HuH-7 (cell line): ENCODE measurements at places on chromosomes 12 and 14.
A peak's percentile ranks its signal among the peaks of the same experiment; 100 is the strongest.

DNA sequence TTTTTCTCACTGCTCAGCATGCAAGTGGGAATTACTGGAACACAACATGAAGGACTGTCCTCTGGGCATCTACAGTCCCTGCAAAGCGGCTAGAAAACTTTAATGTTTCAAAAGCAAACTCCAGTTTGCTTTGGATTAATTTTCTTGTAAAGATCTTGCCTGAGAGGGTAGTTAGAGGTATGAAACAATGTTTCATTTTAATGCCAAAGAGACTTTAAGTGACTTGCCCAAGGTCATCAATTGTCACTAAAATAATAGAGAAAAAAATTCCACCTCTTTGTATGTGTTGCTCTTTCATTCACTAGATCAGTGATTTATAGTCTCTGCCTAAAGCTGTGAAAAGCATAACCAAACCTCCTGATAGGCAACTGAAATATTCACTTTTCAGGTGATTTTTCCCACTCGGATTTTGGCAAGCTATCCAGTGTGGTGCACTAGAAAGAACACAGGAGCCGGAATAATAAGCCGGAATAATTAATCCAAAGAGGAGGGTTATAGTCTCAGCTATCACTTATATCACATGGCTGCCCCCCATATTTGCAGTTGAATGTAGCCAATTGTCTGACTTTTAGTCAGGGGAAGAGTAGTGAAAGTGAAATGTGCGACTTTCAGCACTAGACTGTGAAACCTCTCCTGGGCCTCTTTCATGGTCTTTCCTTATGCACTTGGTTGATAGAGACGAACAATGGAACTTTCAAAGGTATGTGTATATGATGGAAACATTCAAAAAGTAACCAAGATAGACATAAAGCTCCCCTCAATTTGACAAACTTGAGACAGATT, 107.7 kb downstream of the SLC6A15 start:
- DNase-seq = no peak

GRCh38 chr14:31271648-31272047, 64.1 kb upstream of the HECTD1 start:
- DNase-seq = no peak

GRCh38 chr14:105924951-105925591, 398.7 kb downstream of the TMEM121 start:
- no peak for DNase-seq

DNA sequence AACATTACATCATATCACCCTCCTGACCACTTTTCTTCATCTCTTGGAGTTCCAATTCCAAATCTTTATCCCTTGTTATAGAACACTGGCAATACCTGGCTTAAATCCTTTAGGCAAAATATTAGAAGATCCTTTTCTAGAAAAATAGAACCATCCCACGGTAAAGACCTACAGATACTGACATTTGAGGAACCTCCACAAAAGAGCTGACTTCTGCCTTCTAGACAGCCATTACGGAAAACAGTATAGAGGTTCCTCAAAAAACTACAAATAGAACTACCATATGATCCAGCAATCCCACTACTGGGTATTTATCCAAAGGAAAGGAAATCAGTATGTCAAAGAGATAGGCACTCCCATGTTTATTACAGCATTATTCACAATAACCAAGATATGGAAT, 241.7 kb upstream of the AMIGO2 start:
- no peak for DNase-seq

GRCh38 chr12:10386857-10387256, 3.0 kb downstream of the KLRK1 start:
- no peak for DNase-seq

- DNase-seq = peak; percentile 60
Measured at GRCh38 chr12:124311292-124312109, 16.6 kb downstream of the RFLNA start.

- DNase-seq = peak; percentile 49
Measured at GRCh38 chr14:89618330-89618708, 201.3 kb upstream of the FOXN3 start.

- DNase-seq = peak; percentile 15
Measured at GRCh38 chr14:29521526-29522137, 406.0 kb downstream of the PRKD1 start.

- DNase-seq = no peak
Measured at GRCh38 chr12:58537278-58537677, 383.0 kb downstream of the LRIG3 start.

DNA sequence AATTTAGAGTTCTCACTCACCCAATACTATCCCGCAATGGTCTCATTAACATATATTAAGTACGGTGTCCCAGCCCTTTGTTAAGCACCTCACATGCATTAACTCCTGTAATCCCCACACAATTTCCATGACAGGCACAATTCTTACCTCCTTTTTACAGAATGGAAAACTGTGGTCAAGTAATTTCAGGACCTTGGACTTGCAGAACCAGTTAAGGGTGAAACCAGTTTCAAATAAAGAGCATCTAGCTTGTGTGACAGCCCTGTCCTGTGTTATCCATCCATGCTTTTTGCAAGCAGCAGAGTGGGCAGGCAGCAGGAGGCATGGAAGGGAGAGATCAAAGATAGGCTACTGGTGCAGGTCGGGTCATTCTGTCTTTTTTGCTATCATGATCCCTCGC, 470.8 kb downstream of the NELL2 start:
- no peak for DNase-seq

DNA sequence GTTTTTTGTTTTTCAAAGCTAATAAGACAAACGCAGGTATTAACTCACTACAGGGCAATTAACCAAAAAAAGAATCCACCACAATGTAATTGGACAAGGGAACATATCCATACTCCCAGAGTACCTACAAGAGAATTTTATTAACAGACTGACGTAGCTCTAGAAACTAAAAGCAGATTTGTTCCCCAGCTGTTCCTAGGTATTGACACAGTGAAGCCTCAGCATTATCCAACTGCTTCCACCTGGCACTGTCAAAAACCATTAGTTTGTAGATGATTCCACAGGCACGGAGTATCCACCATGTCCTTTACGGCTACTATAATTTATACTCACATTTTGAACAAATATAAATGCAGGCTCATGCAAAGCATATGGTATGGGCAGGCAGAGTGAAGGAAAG, 22.3 kb downstream of the PPM1H start:
- DNase-seq = no peak

DNA sequence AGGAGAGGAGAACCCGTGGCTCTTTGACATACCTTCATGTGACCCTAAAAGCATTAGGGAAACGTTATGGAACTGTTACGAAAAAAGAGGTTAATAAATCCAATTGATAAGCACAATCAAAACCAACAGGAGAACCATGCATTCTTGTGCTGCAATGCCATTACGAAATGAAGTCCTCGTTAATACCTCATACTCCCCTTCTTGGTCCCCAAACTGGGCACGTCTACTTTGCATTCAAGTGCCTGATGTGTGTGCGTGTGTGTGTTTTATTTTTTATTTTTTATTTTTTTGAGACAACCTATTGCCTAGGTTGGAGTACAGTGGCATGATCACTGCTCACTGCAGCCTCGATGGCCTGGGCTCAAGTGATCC, 150.0 kb downstream of the ETV6 start:
- no peak for DNase-seq

DNA sequence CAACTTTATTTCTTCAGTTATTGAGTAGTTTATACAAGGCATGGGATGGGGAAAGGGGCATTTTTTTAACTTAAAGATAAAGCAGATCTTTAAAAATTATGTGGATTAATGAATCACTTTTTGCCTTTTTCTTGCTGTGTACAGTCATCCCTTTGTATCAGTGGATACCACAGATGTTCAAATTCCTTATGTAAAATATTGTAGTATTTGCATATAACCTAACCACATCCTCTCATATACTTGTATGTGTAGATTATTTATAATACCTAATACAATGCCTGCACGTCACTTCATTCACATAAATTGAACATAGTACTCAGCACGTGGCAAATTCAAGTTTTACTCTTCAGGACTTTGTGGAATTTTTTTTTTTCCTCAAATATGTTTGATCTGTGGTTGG, 66.5 kb upstream of the MON2 start:
- DNase-seq = no peak

GRCh38 chr14:103943673-103944072, 1.3 kb upstream of the RD3L start:
- DNase-seq = no peak

DNA sequence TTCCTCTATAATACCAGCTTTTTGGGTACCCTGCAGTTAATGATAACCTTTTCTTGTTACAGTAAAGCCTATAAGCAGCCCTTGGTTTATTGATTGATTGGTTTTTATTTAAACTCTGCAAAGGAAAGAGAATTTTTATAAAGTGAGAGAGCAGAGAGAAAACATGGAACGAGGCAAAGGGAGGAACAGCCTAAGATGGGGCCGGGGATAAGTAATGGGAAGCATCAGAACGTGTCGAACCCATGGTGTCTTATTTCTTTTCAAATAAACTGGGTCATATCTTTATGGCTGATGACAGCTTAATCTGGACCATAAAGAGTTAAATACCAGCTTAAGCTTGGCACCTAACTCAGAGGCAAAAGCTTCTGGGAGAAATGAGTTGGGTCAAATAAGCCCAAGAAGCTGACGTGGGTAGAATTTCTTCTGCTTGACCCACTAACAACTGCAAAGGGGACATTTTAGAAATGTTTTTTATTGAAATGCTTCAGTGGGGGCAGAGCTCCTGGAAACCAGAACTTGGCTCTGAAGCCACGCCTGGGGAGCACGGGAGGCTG, 12.0 kb upstream of the C14orf93 start:
- no peak for DNase-seq

- DNase-seq = peak; percentile 23
Measured at GRCh38 chr14:36069535-36069900, 107.0 kb downstream of the PTCSC3 start.

DNA sequence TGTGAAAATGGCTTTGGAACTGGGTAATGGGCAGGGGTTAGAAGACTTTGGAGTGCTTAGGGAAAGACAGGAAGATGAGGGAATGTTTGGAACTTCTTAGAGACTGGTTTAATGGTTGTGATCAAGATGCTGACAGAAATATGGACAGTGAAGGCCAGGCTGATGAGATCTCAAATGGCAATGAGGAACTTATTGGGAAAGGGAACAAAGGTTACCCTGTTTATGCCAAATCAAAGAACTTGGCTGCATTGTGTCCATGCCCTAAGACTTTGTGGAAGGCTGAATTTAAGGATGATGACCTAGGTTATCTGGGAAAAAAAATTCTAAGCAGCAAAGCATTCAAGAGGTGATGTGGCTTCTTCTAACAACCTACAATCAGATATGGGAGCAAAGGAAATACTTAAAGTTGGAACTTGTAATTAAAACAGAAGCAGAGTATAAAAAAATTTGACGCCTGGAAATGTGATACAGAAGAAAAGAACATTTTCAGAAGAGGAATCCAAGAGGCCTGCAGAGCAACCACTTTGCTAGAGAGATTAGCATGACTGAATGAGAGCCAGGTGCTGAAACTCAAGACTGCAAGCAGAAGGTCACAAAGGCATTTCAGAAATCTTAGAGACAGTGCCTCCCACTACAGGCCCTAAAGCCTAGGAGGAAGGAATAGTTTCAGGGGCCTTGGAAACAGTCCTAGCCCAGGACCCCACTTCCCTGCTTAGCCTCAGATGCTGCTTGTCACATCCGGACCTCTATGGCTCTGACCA, 65.6 kb upstream of the FLRT2 start:
- DNase-seq = no peak

DNA sequence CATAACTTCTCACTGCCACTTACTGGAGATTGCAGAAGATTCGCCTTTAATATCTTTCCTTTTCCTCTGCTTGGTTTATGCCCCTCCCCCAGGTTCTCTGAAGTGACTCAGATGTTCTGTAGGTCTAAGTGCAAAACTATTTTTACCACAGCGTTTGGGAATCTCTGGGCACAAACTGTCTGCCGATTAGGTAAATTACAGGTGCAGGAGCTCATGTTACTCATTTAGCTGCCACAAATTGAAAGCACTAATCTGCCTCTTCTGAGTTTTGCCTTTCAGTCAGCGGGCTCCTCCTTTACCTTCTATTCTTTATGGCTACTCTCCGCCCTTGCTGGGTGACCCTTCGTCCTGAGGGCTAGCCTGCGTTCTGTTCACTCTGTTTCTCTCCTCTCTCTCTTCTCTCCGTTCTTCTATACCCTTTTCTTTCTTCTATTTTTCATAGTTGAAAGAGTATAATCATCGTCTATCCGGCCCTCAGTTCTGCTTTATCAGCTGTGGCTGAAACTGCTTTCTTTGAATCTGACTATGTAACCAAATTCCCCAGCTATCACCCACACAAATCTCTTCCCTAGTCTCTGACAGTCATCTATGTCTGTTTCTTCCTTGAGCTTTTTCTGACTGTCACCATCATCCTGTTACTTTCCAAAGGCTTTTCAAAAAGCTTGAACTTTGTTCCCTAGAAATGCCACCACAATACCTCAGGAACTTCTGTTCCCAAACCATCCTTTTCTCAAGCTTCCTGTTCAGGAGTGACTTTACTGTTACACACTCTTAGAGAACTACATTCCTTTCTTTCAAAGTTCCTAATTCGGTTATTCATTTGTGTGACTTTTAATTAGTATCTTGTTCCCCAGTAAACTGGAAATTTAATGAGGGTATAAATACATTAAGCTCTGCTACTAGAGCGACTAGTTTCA, 4.3 kb upstream of the MYF6 start:
- DNase-seq = peak; percentile 23

GRCh38 chr12:98559666-98560065, 33.8 kb upstream of the SLC25A3 start:
- peak; percentile 10 for DNase-seq

DNA sequence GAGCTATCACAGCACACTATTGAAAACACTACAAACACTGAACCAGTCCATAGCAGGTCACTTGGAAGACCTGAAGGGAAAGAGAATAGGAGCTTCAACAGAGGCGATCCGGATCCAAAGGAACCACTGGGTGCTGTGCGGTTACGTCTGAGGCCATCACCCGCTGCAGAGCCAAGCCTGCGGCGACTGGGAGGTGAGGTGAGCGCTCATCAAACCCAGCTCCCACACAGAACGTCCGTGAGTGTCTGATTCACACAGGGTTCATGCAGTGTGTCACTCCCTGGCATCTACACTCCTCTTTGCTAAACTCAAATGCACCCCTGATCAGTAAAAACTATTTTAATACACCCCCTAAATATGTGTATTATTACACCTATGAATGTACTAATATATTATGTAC, 64.1 kb downstream of the TMEM132D start:
- no peak for DNase-seq

GRCh38 chr12:88472775-88473174, 107.5 kb downstream of the KITLG start:
- no peak for DNase-seq

GRCh38 chr12:93974252-93974651, 174.1 kb upstream of the PLXNC1 start:
- DNase-seq = no peak

DNA sequence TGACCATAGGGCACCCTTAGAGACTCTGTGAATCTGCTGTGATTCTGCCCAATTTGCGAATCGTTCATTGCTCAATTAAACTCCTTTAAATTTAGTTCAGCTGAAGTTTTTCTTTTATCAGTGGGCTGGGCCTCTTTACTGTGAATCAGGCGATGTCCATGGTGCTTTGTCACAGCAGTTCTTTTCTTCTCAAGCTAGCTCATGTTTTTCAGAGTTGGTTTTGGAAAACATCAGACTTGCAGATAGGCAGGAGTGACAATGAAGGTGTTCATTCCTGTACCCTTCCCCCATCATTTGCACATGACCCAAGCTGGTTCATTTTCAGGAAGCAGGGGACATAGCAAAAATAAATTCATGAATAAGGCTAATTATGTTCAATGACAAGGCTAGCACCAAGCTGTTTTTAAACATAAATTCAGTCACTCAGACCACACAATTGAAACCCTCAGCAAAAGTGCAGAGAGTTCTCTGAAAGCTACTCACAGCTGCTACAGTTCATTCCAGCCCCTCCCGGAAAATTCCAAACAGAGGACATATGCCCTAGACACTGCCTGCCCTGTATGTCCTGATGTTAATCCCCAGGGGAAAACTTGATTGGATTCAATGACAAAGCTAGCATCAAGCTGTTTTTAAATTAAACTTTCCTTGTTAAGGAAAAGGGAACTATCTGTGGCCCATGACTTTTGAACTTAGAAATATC, 383.3 kb downstream of the C12orf75 start:
- no peak for DNase-seq
